Bronchial epithelial cell (primary cell): ENCODE measurements at places on chromosomes 1 and 21.
A peak's percentile ranks its signal among the peaks of the same experiment; 100 is the strongest.

DNA sequence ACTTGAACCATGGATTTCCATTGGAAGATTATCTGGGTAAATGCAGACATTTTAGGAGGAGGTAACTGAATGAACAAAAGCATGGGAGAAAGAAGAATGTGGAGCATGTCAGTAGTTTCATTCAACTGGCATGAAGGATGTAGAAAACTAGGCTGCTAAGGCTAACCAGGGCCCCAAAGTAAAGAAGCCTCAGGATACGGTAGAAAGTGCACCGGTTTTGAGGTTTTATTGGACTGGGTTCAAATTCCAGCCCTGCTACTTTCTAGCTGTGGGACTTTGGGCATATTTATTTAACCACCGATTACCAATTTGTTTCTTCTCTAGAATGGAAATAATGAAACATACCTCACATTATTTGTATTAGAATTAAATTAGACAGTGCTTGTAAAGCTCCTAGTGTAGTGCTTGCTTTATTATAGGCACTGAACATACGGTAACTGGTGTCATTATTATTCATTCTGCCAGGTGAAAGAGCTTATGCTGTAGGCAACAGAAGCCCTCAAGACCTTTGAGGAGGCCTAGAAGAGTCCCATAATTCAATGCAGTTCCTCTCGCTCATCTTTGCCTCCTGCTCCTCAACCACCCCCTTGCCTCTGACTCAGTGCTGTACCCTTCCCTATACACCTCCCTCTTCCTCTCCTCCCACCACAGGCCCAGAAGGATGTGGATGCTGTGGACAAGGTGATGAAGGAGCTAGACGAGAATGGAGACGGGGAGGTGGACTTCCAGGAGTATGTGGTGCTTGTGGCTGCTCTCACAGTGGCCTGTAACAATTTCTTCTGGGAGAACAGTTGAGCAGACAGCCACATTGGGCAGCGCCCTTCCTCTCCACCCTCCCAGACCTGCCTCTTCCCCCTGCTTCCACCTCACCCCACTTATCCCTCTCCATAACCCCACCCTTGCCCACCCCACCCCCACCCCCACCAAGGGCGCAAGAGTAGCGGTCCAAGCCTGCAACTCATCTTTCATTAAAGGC is 2.5 kb upstream of the CHTOP start:
- peak; percentile 25 for DNase-seq

DNA sequence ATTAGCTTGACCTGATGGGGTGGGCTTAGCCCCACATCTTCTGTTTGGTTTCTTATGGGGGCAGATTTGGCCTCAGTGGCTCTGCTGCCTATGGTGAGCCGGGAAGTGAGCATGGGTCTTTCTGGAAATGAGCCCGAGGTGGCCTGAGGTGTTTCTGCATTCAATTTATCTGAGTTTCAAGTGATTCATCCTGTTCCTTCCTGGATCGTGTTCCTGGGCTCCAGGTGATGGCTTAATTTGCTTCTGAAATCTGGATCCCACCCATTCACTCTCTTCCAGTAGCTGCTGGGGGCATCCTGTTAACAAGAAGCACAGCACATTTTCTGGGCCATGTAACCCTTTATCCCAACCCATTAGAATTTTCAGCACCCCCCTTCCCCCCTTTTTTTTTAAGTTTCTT is 324.6 kb downstream of the CAMTA1 start:
- peak; percentile 79 for DNase-seq

DNA sequence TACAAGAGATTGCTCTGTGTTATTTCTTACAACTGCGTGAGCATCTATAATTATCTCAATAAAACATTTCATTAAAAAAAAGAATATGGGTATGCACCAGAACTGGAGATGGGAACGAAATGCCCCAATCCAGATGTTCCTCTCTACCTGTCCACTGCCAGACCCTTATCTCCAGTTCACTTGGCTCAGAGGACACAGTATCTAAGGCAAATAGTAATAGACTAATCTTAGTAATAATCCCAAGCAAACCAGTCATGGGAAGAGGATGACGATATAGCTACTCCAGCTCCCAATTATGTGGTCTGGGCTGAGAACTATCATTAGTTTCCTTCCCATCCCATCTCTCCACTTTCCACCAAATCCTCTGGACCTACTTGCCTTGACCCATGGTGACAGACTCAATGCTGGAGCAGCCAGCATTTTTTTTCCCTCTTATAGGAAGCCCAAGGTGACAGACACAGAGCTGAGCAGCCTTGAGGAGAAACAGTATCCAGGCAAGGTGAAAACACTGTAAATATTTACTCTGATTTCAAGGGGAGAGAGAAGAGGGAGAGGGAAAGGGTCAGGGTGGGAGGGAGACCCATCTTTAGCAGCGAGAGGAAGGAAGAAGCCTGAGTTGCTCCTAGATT is 28.7 kb downstream of the DDX20 start:
- no peak for DNase-seq

DNA sequence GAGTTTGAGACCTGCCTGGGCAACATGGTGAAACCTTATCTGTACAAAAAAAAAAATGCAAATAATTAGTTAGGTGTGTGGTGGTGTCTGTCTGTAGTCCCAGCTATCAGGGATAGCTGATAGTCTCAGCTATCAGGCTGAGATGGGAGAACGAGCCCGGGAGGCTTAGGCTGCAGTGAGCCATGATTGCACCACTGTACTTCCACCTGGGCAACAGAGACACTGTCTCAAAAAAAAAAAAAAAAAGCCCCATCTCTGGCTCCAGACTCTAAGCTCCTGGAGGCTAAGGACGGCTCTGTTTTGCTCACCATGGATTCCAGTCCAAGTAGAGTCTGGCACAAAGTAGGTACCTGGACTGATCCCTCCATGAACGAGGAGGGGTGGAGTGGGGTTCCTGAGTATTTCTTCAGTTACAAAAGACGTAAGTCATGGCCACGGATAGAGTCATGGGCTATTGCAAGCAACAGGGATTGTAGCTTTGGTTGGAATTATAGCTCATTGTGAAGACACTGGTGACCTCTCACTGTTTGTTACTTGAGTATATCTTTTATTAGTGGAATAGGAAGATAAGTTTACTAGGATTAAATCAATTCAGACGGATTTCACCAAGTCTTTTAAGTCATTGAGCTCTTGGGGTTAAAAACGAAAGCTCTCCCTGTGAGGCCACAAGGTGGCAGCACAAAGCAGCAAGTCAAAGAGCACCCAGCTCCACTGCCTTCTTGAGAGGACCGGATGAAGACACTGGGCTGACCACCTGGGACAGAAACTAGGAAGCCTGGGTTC is 35.6 kb upstream of the TMEM61 start:
- DNase-seq = peak; percentile 82

DNA sequence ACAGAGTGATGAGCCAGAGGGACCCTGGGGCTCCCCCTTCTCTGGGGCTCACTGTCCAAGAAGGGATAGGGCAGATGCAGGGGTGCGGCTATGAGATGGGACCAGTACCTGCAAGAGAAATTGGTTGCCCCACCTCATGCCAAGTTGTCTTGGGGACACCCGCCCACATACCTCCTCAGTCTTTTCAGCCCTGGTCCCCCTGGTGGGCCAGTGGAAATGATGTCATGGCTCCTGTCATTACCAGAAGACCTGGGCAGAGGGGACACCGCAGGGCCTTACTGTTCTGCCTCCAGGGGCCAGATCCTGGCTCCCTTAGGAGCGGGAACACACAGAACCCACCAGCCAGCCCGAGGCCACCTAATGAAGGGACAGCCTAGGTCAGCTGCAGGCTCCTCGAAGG is 63.2 kb downstream of the CDK18 start:
- DNase-seq = no peak
